G401 (cell line): ENCODE measurements at places on chromosomes 13 and 19. TPM values are rescaled to one million over a fixed set of nuclear protein-coding genes. Genes with fewer than 3 reads are reported as not detected.
A peak's percentile ranks its signal among the peaks of the same experiment; 100 is the strongest.

Gene LIM2
- total RNA-seq: not detected in 2 replicates

Gene SULT2A1
- not detected in 2 replicates for total RNA-seq

Gene LRRC8E
- total RNA-seq: 0.49 TPM in 1 of 2 replicates, not detected in the other

DNA sequence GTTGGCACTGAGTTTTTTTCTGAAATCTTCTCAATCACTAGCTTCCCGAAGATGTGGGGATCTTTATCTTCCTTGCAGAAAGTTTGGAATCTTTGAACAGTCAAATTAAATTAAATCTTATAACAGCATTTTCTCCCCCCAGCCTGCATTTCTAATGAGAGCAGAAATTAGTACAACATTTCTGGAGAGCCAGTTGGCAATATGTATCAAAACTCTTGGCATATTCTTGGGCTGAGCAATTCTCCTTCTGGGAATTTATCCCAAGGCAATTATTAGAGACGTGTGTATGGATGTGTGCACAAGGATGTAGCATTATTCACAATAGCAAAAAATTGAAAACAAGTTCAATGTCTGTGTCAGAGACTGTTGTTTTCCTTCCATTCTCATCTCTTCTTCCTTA, 159.5 kb downstream of the OLFM4 start:
- DNase-seq: no peak

DNA sequence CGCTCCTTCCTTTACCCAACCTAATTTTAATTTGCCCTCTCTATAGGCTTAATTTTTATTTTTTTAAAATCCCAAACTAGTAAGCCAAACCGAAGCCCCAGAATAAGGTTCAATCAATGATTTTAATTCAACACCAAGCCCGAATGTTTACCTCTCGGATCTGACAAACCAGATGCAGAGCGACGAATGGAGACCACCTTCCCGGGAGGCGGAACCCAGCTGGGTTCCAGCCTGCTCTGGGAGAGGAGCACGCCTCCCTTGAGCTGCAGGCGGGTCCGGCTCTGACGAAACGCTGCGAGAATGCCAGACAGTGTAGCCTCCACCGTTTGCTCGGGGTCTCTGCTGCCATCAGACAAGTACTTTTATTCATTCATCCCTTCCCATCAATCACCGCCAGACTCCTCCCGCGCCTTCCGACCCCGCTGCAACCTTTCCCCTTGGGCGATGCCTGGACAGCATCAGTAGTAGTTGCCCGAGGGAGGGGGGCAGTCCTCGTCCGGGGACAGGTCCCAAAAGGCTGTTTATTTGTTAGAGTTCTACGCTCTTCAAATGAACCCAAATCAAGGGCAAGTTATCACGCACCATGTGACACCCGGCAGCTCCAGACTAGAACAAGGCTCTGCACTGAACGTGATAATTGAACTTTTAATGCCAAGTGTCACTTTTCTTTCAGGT, 752 bp upstream of the EDNRB start:
- no peak for DNase-seq

- peak; percentile 90 for DNase-seq
Measured at GRCh38 chr19:7500811-7501450, 12.1 kb upstream of the PEX11G start.

DNA sequence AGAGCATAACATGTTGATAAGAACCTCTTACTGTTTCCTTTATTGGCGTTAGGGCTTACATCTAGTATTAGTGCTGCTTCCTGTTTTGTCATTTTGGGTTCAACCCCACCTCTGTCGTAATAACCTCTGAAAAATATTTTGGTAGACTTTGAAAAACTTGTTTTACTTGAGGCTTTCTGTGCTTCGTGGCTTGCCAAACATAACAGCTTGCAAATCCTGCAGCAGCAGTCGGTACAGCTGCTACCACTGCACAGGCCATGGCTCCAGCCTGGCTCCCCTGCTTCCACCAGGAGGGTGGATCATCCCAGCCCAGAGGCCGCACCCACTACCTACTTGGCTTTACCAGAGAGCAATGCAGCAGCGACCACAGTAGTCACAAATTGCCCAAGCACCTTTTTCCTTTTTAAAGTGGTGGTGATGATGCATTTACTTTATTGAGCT, 11.8 kb upstream of the CEACAM4 start:
- DNase-seq: no peak

- no peak for DNase-seq
Measured at GRCh38 chr13:20431687-20432384, 93.8 kb downstream of the CRYL1 start.

DNA sequence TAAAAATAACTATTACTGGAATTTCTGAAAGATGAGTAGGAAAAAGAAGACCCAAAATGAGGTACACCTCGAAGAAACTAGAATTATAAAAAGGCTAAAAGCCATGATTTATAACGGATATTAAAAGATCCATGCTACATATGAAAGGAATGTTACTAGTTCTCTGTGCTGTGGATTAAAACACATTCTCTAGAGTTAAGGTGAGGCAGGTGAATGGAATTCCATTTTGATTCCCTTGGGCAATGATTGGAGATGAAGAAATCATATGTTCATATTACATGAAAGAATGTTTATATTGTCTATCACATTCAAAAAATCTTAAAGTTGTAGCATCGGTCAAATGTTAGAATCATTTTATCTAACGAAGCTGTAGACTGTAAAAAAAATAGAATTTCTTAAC, 783.7 kb downstream of the PCDH9 start:
- no peak for DNase-seq

DNA sequence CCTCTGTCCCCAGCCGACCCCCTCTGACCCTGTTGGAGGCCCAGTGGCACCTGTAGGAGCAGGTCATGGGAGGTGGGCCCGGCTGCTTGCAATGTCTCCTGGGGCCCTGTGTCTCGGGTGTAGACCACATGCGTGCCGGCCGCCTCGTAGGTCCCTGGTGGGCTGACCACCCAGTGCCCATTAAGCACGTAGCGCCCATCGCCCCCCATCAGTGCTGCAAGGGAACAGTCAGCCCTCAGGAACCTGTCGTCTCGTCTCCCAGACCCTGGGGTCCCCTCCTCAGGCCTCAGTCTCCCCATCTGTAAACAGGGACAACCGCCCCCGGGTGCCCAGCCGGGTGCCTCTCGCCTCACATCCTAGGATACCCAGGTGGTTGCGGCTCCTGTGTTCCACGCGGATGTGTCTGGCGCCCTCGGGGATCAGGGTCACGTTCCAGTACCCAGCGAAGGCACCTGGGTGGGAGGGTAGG, 5.6 kb downstream of the ADAMTSL5 start:
- DNase-seq: no peak

DNA sequence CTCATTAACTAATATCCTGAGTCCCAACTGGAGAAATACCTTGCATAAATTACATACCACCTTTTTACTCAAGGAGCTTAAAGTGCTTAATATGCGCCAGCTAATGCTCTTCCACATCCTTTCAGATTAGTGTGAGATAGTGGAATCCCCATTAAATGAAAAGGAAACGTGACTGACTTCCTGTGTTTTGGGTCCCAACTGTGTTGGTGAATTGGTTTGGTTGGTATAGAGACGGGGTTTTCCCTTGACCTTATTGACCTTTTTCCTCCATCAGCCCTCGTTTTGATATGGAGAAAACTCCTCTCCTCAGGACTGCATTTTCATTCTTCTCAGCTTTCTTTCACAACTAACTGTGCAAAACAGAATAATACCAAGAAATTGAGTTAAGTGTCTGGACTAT, 163.5 kb downstream of the PAN3 start:
- DNase-seq: no peak

DNA sequence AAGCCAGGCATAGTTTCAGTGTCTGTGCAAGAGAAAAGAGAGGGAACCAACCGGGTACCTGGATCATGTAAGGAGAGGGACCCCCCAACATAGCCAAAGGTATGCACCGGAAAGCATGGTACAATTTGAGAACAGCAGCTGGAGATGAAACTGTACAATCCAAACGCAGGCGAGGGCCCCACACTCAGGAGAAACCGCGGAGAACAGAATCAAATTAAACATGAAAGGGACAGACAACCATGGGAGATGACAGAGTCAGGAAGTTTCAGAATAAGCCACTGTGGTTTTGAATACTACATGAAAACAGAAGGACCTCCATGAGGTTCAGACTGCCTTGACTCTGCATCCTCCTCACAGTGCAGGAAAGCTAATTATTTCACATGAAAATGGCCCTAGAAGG, 62.9 kb upstream of the SPATA13 start:
- no peak for DNase-seq

DNA sequence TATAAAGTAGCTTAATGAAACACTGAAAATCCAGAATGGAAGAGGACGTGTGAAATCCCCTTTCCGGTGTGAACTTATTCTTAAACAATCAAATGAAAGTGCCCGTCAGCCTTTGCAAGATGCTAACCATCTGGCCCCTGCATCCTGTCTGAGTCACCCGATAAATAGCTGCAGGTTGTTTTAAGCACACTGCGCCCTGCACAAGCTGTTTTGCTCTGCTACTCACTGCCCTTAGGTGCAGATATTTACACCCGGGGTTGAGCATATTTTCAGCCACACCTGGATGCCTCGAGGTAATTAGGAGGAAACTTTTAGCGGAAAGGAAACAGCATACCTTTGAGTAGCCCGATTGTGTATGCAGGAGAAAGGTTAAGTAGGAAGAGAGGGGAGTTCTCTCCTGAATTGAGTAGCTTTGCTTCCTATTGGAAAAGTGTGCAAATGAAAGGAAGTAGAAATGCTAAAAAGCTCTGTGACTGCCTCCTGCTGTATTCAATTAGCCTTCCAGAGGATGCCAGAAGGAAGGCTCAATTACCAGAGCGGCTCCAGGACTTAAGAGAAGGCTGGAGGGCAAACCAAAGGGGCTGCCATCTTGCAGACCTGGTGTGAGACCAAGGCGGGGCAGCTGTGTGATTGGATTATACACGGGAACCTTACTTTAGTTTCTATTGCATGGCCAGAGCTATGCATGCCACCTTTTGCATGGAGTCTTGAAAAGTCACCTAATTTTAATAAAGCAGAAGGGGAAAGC, 42.5 kb downstream of the IRS2 start:
- peak; percentile 42 for DNase-seq

DNA sequence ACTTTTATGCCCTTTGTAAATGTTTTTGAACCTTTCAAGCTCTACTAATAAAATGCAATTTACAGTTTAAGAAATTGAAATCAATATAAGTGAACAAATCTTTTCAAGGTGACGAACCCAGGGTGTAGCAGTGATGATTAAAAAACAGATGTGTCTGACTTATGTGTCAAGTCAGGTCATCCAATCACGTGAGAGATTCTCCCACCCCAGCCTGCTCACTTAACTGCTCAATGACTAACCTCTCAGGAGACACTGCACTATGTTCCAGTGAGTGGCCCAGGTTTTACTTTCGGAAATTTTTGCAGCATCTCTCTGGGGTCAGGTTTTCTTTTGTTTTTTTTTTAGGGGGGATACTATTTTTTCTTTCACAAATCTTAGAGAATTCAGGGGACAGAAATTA, 60.7 kb downstream of the ZNF429 start:
- DNase-seq: no peak

DNA sequence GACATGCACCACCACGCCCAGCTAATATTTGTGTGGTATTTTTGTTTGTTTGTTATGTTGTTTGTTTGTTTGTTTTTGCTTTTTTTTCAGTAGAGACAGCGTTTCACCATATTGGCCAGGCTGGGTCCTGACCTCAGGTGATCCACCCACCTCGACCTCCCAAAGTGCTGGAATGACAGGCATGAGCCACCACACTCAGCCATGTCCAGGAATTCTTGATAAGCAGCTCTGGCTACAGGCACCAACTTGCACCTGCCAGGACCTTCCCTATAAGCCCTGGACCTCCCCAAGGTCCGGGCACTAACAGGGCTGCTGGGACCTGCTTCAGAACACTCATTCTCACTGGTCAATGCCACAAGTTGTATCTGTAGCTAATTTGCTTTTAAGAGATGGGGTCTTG, 48.7 kb downstream of the TINCR start:
- no peak for DNase-seq

GRCh38 chr19:55674459-55674840, 576 bp upstream of the EPN1 start:
- no peak for DNase-seq
